Esophagus squamous epithelium (tissue), 5 donors: ENCODE measurements at places on chromosomes 7 and 10.

DNA sequence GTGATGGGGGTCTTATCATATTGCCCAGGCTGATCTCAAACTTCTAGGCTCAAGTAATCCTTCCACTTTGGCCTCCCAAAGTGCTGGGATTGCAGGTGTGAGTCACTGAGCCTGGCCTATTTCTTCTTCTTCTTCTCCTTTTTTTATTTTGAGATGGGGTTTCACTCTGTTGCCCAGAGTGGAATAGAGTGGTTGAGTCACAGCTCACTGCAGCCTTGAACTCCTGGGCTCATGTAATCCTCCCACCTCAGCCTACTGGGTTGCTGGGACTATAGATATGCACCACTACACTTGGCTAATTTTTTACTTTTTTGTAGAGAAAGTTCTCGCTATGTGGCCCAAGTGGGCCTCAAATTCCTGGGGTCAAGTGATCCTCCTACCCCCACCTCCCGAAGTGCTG, 124.3 kb downstream of the SKIDA1 start:
- no peak for DNase-seq

DNA sequence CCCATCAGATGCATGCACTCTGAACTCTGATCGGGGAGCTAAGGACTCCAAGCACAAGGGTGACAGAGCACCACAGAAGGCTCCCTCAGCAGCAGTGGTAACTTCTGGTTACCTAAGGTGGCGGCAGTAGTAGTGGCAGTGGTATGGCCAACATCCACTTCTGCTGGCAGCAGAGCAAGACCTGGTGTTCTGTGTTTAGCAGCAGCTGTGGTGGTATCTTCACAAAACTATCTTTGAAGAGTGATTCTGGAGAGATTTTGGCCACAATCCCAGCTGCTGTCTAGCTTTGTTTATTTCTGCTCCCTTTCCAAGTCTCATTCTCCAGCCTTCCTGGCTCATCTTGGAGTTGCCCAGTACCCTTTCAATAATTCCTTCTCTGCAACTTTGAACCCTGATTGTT, 102.4 kb upstream of the LRGUK start:
- DNase-seq = no peak

DNA sequence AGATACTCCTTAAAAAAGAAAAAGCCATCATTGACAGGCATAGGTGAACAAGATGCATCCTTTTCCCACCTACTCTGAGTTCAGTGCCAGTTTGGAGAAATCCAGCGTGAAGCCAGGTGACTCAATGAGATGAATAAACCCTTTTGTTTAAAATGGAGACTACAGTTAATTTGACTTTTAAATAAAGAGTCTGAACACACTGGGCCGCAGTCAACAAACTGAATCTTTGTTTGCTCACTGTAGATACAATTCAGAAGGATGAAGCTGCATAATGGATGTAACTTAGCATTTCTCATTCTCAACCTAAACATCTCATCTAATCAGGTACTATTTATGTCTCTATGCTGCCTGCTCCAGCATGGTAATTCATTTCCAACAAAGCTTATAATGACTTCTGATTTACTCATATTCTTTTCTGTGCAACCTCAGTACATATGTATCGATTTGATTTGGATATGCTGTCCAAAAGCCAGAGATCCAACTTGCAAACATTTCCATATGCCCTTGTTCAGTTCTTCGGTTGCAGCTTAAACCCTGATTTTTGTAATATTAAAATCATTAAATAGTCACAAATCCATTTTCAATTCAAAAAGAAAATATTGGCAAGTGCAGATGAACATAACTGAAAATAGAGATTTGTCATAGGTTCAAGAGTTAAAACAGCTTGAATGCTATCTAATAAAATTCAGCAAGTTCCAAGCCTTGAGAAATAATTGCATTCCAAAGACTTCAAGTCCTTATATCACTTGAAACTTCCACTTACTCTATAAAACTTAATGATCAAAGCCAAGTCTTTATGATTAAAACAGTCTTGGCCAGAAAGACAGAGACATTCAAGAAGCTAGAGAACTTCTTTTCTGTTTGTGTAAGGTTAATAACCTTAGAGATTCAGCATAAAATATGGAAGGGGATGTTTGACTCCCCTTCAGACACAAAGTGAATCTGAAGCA, 67.8 kb downstream of the CPVL start:
- no peak for DNase-seq

GRCh38 chr10:118595598-118596425, at the start of gene PRLHR:
TSS of gene PRLHR (minus strand) at chr10:118595648. CDS start at chr10:118595244, 404 bp downstream.
- no peak for DNase-seq

- no peak for DNase-seq
Observed at GRCh38 chr7:1232623-1233332, at the start of gene UNCX. TSS of gene UNCX (plus strand) at chr7:1232872. CDS start at chr7:1233018, 146 bp downstream.

GRCh38 chr7:33719059-33719581, 186.2 kb upstream of the BMPER start:
- no peak for DNase-seq

GRCh38 chr10:132304756-132305509, 2.8 kb downstream of the STK32C start:
- no peak for DNase-seq

DNA sequence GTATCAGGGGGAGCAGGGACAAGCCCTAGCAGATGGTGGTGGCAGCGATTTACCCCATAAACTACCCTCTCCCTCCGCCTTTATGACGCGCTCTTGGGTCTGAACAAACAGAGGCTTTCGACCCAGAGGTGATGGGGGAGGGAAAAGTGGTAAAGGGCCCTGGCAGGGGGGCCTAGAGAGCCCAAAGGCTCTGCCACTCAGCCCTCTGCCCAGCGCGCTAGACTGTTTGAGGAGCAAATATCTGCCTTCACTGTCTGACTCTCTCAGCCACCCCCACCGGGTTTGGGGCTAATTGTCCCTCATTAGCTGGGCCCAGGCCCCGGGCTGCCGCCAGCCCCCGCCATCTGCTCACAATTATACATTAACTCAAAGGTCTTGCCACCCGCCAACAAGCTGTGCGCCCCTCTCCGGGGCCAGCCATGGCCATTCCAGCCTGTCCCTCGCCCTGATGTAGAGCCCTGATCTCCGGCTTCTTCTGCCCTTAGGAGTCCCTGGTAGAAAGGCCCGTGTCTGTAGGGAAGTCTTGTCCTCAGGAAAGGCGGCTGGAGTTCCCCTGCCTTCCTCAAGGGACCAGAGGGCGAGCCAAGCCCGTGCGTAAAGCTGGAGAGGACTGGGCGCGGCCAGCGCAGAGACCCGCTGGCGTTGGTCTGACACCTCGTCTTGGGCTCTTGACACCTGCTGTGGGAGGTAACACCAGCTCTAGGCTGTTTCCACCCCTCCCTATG, 1.9 kb upstream of the PAX4 start:
- DNase-seq = no peak

DNA sequence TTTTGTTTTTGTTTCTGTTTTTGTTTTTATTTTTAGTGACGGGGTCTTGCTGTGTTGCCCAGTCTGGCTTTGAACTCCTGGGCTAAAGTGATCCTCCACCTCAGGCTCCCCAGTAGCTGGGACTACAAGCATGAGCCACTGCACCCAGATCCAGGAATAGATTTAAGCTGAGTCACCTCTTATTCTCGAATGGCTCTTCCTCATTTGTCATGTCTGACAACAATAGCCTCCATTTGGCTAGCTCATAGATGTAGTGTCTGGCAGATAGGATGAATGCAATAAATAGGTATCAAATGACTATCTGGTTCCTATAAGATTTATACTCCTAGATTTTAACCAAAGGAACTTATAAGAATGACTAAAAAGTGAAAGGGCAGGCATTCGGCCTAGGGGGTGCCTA, 172.9 kb downstream of the TMEM26 start:
- DNase-seq = no peak

GRCh38 chr7:43753843-43754242, 4.6 kb upstream of the BLVRA start:
- DNase-seq = no peak

DNA sequence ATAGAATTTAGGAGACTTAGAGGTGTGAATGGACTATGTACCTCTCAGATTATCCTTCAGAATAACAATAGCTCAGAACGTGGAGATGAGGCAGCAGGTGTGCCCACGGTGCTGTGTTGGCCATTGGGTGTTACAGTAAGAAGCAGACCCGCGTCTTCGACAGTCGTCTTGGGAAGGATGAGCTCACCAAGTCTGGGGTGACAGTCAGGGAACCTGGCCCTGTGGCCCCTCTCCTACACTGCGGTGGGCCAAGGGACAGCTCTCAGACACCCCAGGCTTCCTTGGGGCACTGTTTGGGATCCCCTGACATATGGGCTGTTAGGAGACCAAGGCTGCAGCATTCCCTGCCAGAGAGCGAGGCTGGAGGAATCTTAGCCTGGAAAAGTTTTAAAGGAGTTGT, 88.5 kb downstream of the ACTR3B start:
- DNase-seq = no peak

GRCh38 chr7:80288175-80289122, 153.8 kb downstream of the GNAI1 start:
- no peak for DNase-seq

DNA sequence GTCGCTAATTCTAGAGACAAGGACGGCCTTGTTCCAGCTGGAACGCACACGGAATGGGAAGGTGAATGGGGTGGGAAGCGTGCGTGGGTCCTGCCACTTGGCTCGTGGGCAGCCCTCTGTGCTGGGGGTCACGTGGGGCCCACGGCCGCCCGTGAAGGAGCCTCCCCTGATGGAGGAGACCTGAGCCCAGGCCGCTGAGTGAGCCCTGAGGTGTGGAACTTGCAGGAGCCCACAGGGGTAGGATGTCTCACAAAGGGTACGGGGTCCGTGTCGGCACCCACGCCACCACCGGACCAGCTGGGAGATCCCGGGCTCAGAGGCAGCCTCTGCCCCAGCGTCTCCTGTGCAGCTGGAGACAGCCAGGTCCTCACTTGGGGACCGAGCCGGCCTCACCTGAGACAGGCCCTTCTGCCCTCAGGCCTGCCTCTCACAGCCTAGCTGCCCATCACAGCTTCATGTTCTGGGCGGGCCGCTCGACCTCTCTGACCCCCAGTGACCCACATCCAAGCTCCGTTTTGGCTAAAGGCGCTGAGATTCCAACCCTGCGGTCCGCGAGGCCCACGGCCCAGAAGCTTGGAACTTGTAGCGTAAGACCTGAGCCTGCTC, 84.8 kb downstream of the FOXL3 start:
- DNase-seq = no peak
